ENCODE measurements at places on chromosomes 2 and 18. TPM values are rescaled to one million over a fixed set of nuclear protein-coding genes. Genes with fewer than 3 reads are reported as not detected.
A peak's percentile ranks its signal among the peaks of the same experiment; 100 is the strongest.

GRCh38 chr2:46284260-46284659 is 12.9 kb upstream of the EPAS1 start:
- DNase-seq, result no peak

- no peak for DNase-seq
Observed at GRCh38 chr2:118077636-118078247, 10.5 kb upstream of the INSIG2 start.

DNA sequence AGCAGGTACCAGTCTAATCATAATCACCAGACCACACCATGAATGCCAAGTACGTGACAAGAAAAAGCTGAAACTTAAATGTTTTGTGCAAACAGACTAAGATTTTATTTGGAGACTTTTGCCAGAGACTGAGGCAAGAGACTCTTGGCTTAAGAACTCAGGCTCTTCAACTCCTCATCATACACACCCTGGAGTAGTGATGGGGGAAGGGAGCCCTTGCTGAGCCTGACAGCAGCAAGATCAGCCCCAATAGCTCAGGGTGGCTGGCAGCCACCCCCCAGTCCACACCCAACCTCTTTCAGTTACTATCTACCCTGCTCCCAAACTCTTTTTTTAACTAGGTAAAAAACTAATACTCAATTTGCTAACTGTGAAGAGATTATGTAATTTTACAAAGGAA is 114.8 kb downstream of the CCBE1 start:
- DNase-seq, result no peak

GRCh38 chr2:124039762-124040291 is 14.7 kb downstream of the CNTNAP5 start:
- no peak for DNase-seq

GRCh38 chr2:123993728-123994323 is 31.3 kb upstream of the CNTNAP5 start:
- DNase-seq, result peak; percentile 75

Gene FOXD4L1
- not detected for total RNA-seq

DNA sequence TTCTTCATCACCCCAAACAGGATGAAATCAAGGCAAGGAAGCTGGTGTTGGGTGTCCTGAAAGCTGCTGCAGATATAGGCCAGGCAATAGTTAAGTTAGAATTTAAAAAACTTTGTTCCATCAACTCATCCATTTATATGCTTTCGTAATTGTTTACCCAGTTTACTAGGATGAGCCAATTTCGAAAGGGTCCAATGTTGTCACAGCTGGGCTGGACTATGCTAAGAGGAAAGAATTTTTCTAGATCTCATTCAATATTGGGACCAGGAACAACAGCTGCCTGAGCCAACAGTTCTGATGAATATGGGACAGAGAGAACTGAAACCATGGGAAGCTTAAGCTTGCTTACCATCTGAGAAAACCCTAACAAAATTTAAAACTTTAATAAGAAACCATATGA is 21.6 kb upstream of the SP3 start:
- DNase-seq, result no peak

Measured in HT-29 (cell line).